Neural crest cell (in vitro differentiated cells): ENCODE measurements at places on chromosomes 5 and 9.

GRCh38 chr9:69820955-69821788 lies 555 bp downstream of the CFAP95 start:
- no peak for DNase-seq

- DNase-seq: no peak
Observed at GRCh38 chr5:154159343-154159742, 31.2 kb upstream of the GALNT10 start.

DNA sequence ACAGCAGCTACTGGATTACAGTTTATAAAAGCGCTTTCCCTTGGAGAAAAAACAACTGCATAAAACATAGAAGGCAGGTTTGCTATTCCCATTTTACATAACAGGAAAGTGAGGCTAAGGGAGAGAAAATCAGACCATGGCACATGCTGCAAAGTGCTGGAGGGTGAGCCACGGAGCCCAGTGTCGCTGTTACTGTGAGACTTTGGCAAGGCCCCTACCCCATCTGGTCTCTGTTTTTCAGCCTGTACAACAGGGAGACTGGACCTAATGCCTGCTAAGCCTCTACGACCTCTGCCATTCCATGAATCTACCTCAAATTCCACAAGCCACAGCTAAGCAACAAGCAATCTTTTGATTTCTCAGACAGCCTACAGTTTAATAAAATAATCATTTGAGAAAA lies 139.2 kb downstream of the GABBR2 start:
- no peak for DNase-seq

DNA sequence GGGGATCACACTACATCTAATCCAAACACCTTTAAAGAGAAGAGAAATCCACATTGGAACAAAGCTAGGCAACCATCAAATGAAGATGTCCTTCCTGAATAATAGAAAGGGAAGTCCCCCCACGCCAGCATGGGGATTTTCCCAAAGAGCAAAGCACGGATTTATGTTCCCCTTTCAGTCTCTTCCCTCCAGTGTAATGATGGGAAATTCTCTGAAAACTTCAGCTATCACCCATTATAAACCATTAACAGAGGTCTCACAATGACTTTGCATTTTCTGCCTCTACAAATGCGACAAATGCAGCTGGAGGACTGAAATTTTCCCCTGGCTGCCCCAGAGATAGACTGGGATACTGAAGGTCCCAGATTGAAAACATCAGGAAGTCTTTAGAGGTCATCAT lies 368.7 kb downstream of the EFNA5 start:
- no peak for DNase-seq

- no peak for DNase-seq
Observed at GRCh38 chr5:74641735-74642542, 1.4 kb upstream of the ENC1 start.

DNA sequence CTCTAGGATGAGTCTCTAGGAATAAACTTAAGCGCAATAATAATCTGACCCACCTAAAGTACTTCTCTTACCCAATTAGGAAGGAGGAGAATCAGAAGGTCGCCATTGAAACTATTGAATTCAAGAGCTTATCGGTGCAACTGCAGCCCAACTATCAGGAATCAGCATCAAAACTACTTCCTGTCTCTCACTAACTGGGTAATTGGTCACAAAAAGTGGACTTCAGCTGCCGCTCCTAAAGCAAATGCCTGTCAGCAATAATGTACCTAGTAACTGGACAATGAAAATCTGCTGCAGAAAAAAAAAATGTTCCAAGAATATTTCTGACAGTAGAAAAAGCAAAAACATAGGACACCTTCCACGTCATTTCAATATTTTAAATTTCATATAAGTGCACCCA lies 3.3 kb downstream of the OR1L8 start:
- DNase-seq: no peak

- no peak for DNase-seq
Observed at GRCh38 chr5:57004800-57005199, 52.9 kb upstream of the MIER3 start.

GRCh38 chr5:83475935-83476814 lies 4.6 kb downstream of the VCAN start:
- DNase-seq: no peak
